A549 (cell line): ENCODE measurements at places on chromosomes 13 and 19. TPM values are rescaled to one million over a fixed set of nuclear protein-coding genes. Genes with fewer than 3 reads are reported as not detected.

- DNase-seq = no peak
These were observed 67.9 kb upstream of the ZNF724 start for GRCh38 chr19:23318143-23318542.

Gene NFIX
- 3.0 to 4.5 TPM (median 3.0 TPM) in 3 replicates for polyA plus RNA-seq

DNA sequence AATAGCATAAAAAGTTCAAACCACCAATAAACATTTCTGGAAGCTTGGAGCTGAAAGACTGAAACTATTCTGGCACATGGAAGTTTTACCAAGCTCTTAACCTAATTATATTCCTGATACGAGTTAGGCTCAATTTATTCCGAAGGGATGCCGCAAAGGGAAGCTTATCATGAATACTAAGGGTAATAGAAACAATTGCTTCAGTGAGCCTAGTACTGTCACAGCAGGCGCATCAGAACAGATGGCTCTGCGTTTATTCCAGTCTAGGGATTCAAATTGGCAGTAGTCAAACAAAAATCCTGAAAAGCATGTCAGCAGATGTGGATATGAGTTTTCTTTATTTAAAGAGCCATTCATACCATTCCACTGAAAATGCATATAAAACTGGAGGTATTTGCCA lies 779.5 kb downstream of the GPC5 start:
- no peak for DNase-seq

Gene EHD2
- 93.8 to 112 TPM (median 105 TPM) in 3 replicates for polyA plus RNA-seq

Gene ZNF91
- 0.17 to 0.50 TPM (median 0.24 TPM) in 3 replicates for polyA plus RNA-seq

Gene NKG7
- polyA plus RNA-seq = not detected in 3 replicates

DNA sequence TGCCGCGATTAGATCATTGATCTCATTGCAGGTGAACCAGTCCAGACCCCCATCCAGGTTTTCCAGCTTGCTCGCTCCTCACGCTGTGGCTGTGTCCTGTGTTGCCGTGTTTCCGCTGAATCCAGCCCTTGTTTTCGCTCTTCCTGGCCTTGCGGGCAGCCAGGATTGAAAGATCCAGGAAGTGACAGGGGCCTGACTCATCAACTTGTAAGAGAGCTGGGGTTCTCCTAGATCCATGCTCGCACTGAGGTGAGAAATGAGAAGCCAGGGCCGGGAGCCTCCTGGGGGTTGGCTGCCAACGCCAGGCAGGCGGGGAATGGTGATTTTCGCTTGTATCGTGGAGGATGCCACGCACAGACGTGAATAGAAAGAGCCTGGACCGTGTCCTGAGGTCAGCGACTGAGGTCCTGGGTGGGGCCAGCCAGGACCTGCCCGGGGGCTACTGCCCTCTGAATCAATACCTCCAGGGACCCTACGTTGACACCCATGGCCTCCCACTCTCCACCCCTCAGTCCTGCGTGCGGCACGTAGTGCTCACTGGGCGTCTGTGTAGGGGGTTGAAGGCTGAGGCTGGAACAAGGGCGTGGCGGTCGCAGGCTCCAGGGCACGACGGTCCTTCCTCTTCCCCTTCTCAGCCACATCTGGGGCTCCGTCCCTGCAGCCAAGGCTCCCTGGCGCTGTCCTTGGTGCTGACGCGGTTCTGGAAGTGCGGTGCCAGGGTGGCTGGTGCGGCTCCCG lies 7.3 kb upstream of the PTPRH start:
- peak; percentile 100 for DNase-seq

DNA sequence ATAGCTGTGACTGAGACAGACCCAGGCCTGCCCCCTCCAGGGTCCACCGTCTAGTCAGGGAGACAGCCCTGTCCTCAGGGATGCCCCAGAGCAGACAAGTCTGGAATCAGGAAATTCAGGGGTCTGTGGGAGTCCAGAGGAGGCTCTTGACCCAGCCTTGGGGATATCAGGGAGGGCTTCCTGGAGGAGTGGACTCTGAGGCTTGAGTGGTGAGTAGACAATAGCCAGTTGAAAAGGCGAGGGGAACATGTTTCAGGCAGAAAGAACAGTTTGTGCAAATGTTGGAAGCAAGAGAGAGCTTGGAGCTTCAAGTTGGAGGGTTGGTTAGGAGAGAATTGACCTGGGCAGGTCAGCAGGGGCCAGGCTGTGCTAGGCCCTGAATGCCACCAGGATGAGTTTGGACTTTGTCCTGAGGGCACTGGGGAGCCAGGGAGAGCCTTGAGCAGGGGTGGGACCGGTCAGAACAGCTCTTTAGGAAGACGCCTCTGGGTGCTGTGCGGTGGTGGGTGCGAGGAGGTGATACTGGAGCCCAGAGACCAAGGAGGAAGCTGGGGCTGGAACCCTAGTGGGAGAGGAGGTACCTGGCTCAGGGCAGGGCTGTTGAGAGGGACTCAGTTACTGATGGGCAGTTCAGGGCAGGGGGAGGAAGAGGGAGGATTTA lies 2.7 kb downstream of the CCDC9 start:
- DNase-seq = no peak

DNA sequence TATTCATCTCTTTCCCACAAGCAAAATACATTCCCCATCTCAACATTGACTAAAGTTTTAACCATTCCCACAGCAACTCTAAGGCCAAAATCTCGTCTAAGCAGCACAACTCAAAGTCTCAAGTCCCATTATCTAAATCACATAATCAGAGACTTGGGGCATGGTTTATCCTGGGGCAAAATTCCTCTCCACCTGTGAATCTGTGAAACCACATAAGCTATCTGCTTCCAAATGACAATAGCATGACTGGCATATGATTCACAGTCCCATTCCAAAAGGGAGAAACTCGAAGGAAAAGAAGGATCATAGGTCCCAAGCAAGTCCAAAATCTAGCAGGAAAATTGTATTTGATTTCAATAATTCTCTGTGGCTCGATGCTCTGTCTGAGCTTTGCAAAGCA lies 73.0 kb downstream of the ANKRD10 start:
- DNase-seq = no peak

DNA sequence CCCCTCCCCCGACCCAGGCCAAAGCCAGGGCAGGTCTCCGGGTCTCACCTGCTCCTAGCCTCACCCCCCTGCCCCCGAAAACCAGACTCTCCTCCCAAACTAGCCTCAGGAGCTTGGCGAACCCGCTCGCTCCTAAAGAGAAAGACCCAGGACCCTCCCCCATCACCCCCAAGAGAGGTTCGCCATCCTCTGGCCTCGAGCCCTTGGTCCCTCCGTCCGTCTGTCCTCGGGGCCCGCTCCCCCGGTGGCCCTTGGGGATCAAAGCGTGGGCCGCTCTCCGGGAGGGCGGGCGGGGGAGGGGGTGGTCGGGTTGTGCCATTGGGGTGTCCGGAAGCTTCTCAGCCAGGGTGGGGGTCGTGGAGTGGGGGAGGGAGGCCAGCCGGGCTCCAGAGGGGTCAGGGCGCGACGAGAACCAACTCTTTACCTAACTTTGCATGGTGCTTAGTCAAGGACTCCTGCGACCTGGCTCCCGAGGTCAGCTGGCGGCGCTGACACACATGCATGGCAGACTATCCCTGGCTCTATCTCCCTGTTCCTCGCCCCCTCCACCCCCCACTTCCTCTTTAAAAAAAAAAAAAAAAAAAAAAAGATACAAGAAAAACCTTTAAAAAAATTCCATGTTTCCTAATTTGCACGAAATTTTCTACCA lies 15.6 kb downstream of the SMIM24 start:
- peak; percentile 42 for DNase-seq

DNA sequence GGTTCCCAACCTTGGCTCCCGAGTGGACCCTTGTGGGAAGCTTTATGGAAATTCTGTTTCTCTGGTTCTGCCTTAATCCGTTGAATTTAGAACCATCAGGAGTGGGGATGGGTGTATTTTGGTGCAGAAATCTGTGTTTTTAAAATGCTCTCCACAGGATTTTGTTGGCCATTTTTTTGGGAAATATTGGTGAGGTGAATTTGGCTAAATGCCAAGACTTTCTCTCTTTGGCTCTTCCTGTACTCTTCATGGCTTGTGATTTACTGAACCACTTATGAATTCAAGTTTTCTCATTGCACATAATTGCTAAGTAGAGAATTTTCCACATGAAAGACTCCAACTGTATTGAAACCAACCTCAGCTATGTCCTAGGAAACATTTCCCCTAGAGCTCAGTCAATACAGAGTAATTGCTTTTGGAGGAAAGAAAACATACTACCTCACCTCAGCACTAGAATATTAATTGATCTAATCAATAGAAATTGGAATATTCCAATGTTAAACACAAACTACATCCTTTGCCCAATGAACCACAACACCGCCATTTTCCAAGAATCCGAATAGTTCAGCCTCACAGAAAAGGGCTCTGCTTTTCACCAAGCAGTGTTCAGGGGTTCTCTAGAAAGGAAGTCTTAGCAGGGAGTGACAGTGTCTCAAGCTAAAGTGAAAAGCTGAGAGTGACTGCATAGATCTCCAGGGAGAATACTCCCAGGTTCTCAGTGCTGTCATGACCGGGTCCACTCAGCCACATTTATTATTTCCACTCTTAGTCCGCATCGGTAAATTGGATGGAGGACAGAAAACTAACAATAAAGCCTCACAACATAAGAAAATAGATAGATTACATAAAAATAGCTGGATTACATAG lies 60.3 kb downstream of the ERCC5 start:
- DNase-seq = no peak

Gene PRODH2
- polyA plus RNA-seq = 0.55 to 1.0 TPM (median 0.73 TPM) in 3 replicates

GRCh38 chr13:72760189-72760588 lies 21.5 kb downstream of the DIS3 start:
- DNase-seq = no peak

DNA sequence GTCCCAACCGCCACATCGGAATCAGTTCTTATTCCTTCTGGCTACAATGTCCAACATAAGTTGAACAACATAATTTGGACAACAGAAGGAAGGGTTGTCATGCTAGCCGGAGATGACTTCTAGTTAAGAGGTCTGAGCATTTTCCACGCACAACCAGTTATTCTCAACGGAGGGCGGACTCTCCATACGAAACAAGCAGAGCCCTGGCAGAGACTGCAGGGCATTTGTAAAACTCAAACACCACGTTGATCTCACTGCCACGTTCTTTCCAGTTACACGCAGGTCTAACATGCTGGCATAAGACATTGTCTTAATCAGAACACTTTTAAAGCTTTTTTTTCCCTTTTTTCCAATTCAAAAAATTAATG lies 38.3 kb upstream of the DCUN1D2 start:
- DNase-seq = no peak

Gene MAN2B1
- polyA plus RNA-seq = 15.4 to 16.3 TPM (median 15.9 TPM) in 3 replicates

Gene RFPL4A
- not detected in 3 replicates for polyA plus RNA-seq

- no peak for DNase-seq
These were observed 2.9 kb upstream of the RCN3 start for GRCh38 chr19:49524812-49525455.

Gene CD177
- polyA plus RNA-seq = 0.05 to 0.09 TPM in 2 of 3 replicates, not detected in the other

Gene GNA15
- polyA plus RNA-seq = 0.04 TPM in 1 of 3 replicates, not detected in the others

GRCh38 chr19:48637948-48638830 lies 1.0 kb upstream of the DBP start:
- DNase-seq = peak; percentile 98

- no peak for DNase-seq
These were observed 173.3 kb downstream of the USP12 start for GRCh38 chr13:26998292-26998691.

- DNase-seq = no peak
These were observed 148.9 kb downstream of the TBC1D4 start for GRCh38 chr13:75333103-75333502.

Gene KCNRG
- 0.29 to 0.63 TPM (median 0.53 TPM) in 3 replicates for polyA plus RNA-seq

DNA sequence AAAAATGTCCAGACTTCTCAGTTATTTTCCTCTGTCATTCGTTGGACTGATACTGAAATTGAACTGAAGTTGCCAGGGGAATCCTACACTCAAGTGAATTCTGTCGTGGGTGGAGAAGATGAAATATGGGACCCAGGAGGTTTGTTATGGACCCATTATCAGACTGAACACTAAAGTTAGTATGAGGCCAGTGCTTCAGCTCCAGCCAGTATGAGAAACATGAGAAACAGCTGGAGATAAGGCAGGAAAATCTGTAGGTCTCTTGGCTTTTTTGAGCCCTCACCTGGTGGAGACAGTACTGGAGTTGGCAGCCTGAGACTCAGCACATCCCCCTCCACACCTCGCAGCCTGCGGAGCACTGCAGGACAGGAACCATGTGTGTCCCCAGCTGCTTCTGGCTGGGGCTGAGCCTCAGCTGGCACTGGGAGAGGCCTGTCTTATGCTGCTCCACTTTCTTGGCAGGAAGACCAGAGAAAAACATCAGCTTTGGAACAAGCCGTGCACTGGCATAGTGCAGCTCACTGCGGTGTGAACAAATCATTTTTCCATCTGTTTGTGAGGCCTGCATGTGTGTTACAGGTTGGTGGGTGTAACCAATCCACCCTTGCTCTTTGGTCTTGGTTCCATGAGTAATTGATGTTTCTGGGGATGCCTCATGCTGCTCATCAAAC lies 641.0 kb downstream of the FGF9 start:
- DNase-seq = no peak

DNA sequence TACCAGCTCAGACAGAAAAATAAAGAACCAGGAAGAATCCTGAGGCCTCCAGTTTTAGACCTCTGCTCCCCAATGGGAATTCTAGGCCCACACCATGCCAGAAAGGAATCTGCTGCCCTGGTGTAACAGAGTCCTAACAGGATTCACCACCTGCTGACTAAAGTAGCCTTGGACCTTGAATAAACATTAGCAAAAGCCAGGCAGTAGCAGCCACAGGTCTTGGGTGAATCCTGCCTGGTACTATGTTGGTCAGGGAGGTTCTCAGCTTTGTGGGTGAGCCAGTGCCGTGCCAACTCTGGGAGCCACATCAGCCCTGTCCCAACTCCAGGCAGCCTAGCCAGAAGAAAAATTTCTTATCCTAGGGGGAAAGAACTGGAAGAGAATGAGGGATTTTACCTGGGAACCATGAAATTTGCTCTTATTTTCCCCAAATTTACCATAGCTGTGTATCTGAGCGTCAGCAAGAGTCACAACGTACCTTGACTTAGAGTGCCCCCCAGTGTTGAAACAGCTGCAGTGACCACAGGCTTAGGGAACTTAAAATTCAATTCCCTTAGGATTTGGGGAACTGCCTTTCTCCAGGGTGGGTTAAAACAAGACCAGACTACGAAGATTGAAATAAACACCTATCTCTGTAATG lies 1895.6 kb upstream of the PRR20A start:
- peak; percentile 2 for DNase-seq

GRCh38 chr13:39201180-39201579 lies 162.9 kb downstream of the NHLRC3 start:
- DNase-seq = no peak

- DNase-seq = no peak
These were observed 84.7 kb downstream of the ERCC5 start for GRCh38 chr13:102930566-102930965.

DNA sequence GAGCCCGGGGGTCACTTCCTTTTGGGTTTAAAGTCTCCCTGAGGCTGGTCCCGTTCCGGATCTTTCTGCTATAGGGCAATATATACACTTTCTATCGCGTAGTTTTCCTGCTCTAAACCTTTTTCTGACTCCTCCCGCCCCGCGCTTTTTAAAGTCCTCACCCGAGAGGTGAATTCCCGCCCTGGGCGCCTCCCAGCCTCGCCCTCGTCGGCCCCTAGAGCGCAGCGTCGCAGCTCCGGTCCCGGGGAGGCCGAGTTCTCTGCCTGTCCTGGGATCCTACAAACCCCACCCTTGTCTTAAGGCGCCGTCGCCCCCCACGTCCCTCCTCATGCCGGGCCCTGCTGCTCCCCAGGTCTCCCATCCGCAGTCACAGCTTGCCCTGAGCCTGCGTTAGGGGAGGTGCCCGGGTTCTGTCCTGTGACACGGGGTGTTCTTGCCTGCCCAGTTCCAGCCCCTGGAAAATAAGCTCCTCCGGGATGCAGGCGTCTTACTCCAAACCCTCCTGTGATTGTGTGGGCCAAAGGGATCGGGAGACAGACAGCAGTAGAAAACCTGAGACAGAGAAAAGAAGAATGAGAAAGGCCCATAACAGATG lies 491 bp downstream of the ZNF525 start:
- no peak for DNase-seq

Gene LRFN3
- polyA plus RNA-seq = 12.8 to 17.1 TPM (median 16.6 TPM) in 3 replicates

Gene CYP4F2
- 0.07 to 0.13 TPM (median 0.07 TPM) in 3 replicates for polyA plus RNA-seq

GRCh38 chr19:18294467-18294864 lies 13.0 kb upstream of the JUND start:
- no peak for DNase-seq

Gene RUBCNL
- not detected in 3 replicates for polyA plus RNA-seq
